ENCODE measurements at places on chromosomes 6 and 20.

DNA sequence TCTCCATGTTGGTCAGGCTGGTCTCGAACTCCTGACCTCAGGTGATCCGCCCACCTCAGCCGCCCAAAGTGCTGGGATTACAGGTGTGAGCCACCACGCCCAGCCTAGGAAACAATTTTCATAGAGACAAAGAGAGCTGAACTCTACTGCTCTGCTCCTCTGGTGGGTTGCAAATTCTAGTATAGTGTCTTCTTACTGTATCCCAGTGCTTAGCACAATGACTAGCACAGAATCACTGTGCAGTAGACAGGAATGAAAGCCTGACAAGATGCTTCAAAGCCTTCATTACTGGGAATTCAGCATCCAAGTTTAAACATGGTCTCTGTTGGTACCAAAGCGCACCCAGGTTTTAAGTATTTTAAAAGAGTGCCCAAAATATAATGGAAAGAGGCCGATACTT lies 96.5 kb upstream of the SALL4 start:
- no peak for DNase-seq

GRCh38 chr6:15166121-15166520 lies 79.7 kb upstream of the JARID2 start:
- no peak for DNase-seq

- no peak for DNase-seq
Measured at GRCh38 chr6:127263481-127263880, 3.2 kb upstream of the RNF146 start.

- no peak for DNase-seq
Measured at GRCh38 chr6:140160494-140160893, 786.0 kb upstream of the CITED2 start.

GRCh38 chr6:106670236-106670635 lies 40.9 kb downstream of the QRSL1 start:
- DNase-seq, result no peak

DNA sequence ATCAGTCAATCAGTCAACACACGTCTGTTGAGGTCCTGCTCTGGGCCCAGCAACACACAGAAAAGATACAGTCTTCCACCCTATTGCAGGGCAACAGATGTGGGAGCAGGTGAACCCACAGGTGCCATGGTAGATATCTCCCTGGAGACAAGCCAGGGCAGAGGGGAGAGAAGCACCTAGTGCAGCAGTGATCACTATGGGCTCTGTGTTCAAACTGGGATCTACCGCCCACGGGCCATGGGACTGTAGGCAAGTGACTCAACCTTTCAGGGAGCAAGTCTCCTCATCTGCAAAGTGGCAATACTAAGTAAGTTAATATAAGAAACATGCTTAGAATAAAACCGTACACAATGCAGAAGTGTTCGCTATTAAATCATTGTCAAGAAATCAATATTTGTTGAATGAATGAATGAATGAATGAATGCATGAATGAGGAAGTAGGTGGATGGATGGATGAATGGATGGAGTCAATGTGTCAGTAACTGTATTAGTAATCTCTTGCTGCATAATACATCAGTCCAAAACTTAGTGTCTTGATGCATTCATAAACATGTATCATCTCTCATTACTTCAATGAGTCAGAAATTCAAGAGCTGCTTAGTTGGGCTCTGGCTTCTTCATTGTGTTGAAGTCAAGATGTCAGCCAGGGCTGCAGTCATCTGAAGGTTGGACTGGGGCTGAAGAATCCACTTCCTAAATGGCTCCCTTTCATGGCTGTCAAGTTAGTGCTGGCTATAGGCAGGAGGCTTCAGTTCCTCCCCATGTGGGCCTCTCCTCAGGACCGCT lies 31.9 kb upstream of the NFATC2 start:
- no peak for DNase-seq

DNA sequence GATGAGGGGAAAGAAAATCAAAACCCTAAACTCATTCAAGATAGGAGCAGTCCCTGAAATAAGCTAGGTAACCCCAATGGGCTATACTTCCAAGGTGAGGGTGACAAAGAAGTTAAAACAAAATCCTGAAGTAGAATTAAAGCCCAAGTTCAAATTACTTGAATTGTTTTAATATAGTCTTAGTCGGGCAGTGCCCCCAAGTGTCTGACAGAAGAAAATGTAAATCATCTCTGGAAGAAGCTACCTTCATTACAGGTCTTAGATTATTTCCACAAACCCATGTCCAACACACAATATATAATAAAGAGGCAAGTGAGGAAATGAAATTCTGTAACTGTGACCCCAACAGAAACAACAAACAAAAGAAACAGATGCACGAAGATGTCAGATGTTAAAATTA lies 36.8 kb upstream of the L3MBTL3 start:
- DNase-seq, result no peak

DNA sequence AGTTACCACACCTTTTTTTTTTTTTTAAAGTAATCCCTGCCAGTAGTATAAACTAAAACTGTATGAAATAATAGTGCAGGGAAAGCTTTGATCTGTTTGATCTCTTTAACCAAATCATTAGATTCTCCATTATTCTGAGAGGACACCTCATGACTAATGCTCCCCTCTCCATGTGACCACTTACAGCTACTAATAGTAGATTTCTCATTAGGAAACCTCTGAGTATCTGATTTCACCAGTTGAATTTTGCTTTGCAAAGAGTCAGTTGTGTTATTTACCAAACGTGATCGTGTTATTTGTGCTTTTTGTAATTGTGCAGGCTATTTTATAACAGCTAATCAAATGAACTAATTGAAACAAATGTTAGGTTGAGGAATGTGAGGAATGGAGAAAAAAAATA lies 12.5 kb downstream of the CASP8AP2 start:
- DNase-seq, result no peak

GRCh38 chr6:1316489-1316971 lies 4.6 kb downstream of the FOXQ1 start:
- DNase-seq, result no peak

DNA sequence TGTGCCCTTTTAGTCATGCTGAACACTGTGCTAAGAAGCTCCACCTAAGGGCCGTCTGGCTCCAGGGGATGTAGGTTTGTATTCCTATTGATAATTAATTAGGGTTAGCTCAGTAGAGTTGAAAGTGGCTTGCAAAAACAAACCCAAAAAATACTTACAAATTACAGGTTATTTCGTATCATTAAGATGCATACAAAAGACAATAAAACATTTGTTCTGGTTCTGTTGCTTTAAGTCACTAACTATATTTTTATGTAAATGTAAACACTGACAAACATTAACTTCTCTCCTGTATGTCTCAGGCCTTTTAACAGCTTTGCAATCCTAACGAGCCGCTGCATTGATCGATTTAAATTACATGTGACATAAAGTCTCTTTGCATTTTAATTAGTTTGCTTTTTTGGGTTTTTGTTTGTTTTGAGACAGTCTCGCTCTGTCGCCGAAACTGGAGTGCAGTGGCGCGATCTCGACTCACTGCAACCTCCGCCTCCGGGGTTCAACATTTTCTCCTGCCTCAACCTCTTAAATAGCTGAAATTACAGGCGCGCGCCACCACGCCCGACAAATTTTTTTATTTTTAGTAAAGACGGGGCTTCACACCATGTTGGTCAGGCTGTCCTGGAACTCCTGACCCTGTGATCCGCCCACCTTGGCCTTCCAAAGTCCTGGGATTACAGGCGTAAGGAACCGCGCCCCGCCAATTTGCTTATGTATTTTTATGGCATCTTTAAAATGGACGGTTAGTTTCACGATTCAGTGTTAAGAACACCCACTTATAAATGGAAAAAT lies 110.9 kb downstream of the HFE start:
- no peak for DNase-seq

GRCh38 chr6:133888929-133889556 lies at the start of gene TCF21:
TSS of gene TCF21 (plus strand) at chr6:133889113. CDS start at chr6:133889398, 285 bp downstream.
- no peak for DNase-seq

GRCh38 chr20:51752343-51752951 lies 15.7 kb downstream of the ATP9A start:
- DNase-seq, result peak; percentile 31

DNA sequence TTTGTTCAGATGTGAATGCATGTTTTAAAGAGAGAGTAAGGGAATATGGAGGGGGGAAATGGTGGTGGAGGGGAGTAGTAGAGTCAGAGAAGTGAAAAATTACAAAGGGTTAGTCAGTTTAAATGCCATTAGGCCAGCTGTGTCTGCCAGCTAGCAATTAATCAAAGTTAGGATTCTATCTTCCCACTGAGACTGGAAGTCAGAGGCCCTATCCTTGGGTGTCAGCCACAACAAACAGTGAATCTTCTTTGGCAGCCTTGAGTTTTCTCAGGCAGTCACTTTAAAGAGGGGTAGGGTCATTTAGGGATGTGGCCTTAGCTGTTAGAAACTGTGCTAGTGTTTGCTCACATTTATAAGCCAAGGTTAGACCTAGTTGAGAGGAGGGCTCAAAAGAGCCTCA lies 120.5 kb upstream of the BTBD3 start:
- DNase-seq, result no peak

GRCh38 chr20:12893019-12893418 lies 115.8 kb upstream of the SPTLC3 start:
- DNase-seq, result no peak

DNA sequence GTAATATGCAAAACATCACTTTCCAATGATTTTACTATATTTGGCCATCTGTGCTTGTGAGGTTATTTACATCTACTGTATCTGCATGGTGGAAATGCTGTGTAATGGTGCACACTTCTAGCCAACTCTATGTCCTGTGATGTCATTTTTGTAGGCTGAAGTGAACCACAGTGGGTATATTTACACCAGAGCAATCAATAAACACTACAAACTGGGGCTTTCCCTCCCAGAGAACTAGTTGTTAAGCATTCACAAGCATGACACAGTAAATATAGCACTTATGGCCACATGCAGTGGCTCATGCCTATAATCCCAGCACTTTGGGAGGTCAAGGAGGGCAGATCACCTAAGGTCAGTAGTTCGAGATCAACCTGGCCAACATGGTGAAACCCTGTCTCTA lies 4.9 kb downstream of the SLC22A2 start:
- no peak for DNase-seq

DNA sequence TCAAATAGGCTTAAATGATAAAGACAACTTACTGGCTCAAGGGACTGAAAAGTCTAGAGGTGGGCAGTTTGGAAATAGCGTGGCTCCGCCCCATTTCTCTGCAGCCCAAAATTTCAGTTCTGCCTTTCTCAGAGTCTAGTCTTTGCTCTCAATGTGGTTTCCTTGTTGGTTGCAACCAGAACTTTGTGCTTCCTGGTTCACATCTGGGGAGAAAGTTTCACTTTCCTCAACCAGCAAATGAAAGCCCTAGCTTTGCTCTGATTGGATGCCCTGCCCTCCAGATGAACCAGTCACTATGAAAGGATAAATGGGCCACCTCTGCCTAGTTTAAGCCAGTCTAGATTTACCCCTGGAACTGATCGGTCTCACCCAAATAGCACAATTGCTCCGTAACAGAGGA lies 14.9 kb downstream of the SYCP2L start:
- DNase-seq, result no peak

- DNase-seq, result no peak
Measured at GRCh38 chr20:4511776-4512175, 209.9 kb upstream of the PRND start.

- DNase-seq, result no peak
Measured at GRCh38 chr6:9409126-9409525, 973.8 kb upstream of the SLC35B3 start.

GRCh38 chr6:137443901-137444300 lies 50.3 kb downstream of the OLIG3 start:
- DNase-seq, result no peak

- peak; percentile 13 for DNase-seq
Measured at GRCh38 chr20:22385602-22386305, 198.6 kb downstream of the FOXA2 start.

DNA sequence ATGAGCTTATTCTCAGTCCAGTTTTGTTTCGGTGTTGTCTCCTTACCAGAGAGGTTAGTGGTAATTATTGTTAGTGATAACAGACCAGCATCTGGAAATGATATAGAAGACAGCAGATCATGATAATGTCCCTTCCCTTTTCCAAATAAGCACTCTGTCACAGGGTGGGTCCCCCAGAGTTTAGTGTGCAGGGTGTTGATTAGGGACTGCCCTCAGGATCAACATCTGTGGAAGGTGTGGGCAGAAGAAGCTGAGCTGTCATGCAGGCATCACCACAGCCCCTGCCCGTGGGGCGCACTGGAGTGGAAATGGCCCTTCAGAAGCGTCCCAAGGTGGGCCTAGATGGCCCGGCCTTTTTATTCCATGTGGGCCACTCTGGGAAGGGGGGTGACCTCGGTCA lies 67.6 kb upstream of the DTNBP1 start:
- DNase-seq, result no peak

- DNase-seq, result no peak
Measured at GRCh38 chr6:34144581-34145160, 1.2 kb downstream of the GRM4 start.

DNA sequence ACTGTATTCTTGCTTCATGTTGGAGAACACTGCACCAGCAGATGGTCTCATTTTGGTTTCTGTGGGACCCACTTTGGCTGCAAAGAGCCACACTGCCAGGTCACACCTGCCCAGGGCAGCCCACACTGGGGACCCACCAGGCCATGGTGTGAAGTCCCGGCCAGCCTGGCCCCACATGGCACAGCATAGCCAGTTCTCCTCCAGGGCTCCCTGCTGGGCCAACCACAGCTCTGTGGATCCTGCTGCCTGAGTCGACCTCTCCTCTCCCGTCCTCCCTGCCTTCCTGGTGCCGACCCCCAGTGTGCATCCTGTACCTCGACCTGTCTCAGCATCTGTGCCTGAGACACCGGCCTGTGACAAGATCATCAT lies 3.0 kb downstream of the ARFRP1 start:
- no peak for DNase-seq

DNA sequence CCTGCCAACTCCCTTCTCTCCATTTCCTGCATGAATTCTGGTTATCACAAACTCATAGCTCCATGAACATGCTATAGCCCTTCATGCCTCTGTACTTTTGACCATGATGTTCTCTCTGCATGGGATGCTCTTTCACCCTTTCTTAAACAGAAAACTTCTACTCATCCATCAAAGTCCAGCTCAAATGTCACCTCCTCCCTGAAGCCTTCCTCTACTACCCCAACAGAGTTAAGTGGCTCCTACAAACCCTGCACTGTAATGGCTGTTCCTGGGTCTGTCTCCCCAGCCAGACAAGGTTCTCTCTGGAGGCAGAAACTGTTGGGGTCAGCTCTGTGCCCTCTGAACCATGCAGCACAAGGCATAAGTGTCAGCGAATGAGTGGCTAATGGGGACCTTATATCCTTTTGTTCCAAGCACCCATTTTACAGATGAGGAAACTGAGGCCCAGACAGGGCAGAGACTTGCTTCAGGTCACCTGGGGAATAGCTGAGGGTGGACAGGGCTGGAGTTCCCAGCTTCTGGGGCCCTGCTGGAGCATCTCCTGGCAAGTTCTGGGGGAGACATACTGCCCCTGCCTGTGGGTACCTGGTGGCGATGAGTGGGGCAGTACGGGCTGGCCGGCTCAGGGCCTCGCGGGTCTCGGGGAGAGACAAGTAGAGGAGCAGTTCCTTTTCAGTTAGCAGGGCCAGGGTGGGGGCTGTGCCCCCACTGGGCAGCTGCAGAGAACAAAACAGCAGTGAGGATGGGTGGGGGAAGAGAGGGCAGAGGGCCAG lies 10.6 kb upstream of the CDK5RAP1 start:
- no peak for DNase-seq

GRCh38 chr6:28758046-28758817 lies 165.6 kb downstream of the TRIM27 start:
- peak; percentile 23 for DNase-seq

All from SW 1271 (cell line).